ENCODE measurements at places on chromosomes 6 and 20.

DNA sequence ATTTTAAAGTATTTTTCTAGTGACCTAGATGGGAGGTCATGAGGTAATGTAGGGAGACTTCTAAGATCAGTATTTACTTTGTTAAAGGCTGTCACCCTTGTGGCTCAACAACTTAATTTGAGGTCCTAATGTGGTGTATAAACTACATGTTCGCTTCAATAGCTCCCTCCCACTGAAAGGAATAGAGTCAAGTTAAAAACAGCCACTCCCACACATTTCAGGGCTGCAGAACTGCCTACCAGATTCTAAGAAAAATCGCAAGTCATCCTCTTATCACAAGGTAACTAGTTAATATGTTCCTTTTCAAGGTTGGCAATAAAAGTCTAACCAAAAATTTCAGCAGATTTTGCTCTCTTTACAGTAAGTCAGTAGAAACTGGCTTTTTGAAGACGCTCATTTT lies 15.1 kb downstream of the GSTA1 start:
- no peak for DNase-seq

DNA sequence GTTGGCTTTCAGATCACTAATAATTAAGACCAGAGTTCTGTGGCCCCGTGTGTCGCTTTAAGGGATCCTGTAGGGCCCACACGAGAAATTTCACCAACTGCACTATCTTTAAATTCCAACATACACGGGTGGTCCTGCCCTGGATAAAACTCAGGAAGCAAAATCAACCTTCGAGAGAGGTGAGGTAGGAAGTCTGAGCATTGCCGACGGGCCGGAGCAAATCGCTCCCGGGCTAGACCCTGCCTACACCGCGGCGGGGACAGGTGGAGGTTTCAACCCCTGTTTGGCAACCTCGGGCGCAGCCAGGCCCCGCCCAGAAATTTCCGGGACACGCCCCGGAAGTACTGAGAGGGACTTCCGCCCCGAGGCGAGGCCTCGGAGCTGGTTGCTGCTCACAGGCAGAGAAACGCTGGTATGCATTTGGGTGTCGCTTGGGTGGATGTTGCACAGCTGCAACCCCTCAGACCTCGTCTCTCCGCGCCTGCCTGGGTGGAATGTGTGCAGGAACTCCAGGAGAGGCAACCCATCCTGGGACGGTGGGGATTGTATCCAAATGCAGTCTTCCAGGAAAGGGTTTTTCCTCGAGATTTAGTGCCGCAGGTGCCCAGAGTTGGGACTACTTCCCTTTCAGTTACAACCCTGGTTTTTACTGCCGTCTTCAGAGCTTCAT lies 19.9 kb downstream of the ZKSCAN8 start:
- DNase-seq = peak; percentile 71

GRCh38 chr6:123648723-123649122 lies 12.0 kb upstream of the TRDN start:
- no peak for DNase-seq

- no peak for DNase-seq
Observed at GRCh38 chr6:117344444-117345291, 79.3 kb downstream of the VGLL2 start.

DNA sequence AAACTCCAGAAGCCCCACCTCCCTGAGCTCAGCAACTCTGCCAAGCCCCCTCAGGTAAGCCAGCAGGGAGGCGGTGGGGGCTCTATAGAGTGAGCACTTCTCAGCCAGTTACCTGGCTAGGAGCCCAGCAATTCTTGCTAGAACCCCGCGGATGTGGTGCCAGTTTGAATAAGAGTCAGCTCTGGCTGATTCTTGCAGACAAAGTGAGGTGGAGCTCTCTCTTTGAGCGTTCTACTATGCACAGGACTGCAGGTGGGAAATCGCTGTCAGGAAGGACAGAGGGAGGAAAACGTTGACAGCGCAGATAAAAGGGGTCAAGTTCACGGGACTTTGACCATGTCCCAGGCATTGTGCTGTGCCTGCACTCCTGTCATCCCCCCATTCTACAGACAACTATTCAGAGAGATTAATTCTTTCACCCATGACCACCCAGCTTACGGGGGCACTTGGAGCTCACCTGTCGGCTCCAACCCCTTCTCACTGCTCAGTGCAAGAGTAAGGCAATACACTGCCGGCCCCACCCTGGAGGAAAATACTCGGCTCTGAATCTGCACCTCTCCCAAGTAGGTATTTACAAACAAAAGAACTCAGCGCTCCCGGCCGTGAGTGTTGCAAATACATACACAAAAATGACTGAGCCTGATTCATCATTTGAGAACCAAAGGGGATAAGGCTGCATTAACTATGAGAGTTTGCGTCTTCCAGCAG lies 92.9 kb downstream of the ANKRD60 start:
- peak; percentile 38 for DNase-seq

DNA sequence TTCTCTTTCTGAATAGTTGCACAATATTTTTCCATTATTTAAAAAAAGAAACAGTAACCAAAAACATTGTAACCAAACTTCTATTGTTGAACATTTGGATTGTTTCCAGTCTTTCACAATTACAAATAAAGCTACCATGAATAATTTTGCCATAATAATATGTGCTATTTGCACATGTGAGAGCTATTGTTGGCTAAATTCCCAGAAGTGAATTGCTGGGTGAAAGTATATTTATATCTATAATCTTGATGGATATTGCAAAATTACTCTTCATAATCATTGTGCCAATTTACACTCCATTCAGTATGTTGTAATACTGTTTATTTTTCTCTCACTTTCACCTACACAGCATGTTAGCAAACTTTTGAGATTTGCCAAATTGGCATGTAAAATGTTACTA lies 36.6 kb upstream of the SLC22A16 start:
- DNase-seq = peak; percentile 63

GRCh38 chr6:75490706-75491105 lies 2.9 kb downstream of the FILIP1 start:
- no peak for DNase-seq

DNA sequence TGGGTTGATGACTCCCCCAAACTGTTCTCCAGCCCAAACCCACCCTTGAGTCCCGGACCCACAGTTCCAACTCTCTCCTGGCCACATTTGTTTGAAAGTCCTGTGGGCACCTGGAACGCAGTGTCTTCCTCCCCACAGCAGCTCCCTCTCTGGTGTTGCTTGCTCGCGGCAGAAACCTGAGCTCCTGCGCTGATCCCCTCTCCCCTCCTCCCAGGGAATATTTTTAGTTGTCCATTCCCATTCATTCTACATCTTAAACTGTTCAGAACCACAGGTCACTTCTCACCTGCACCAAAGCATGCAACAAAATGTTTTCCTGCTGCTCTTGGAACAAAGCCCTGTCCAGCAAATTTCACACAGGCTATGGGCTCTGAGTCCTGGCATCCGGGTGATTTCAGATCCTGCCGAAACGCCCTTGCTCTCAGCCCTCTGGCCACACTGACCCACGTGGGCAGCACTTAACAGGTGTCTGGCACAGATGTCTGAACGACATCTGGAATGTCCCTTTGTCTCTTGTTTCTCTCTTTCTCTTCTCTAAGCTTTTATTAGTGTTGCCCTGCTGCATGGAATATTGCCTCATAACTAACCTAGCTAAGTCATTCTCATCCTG lies 27.0 kb upstream of the PMEPA1 start:
- DNase-seq = no peak

DNA sequence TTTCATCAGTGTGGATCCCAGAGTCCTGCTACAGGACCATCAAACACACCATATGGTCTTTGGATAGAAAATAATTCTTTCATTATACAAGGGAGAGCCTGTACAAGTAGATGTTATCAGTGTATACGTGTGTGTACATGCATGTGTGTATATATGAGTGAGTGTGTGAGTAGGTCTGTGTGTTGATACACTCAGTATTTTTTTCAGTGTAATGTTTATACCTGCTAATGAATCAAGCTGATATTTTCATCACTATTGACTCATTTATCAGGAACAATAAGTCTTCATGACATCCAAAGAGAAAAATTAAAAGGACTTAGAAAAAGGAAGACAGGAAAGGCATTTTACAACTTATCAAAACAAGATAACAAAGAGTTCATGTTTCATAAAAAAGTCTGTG lies 66.5 kb downstream of the EPM2A start:
- DNase-seq = peak; percentile 1

DNA sequence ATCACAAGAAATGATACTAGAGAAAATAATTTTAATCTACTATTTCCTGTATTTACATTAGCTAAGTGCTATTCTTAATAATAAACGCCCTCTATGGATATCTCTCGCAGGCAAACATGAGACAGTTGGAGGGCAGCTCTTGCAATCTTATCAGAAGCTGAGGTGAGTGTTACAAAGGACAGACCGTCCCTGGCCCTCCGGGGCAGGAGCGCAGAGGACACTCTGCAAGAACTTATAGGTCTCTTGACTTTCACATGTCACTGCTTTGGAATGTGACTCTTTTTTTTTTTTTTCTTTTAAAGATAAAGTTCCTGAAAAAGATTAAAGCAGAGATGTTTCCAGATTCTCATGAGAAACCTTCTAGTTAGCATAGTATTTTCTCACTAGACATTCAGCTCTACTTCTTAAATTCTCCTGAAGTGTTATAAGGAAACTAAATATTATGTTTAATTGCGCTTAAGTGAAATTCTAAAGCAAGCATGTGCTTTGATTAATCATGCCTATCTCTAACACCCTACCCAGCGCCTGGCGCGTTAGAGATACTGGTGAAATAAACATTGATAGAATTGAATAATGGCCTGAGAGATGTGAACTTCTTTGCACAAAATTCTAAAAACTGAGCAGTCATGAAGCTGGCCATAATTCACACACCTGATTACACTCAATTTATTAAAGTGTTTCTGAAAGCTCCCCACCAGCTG lies 57.4 kb downstream of the SYTL3 start:
- peak; percentile 61 for DNase-seq

GRCh38 chr6:149651056-149651455 lies 2.5 kb upstream of the KATNA1 start:
- no peak for DNase-seq

DNA sequence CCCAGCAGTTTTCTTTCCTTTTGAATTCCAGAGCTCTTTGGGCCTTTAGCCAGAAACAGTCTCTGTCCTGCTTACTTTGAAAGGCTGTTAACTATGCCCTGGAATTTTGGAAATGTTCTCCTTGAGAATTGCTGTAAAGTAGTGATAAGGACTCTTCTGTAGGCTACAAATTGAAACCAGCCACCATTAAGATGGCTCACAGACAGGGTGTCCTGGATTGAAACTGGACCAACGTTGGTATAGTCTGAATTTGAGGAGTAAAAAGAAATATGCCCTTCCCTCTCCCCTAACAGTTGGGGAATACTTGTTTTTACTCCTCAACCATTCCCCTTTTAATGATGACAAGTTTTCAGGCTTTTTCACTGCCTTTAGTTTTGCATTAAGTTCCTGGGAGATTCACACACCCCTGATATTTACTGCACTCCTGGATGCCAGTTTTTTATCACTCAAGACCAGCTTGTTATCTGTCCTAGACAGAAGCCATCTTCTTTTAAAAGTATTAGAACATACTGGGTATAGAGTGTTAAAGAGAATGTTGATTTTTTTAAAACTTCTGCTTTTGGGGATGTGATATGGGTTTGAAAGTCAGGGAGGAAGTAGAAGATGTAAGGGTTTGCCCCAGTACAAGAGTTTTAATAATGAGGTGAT lies 21.9 kb downstream of the TOP1 start:
- DNase-seq = no peak

- DNase-seq = peak; percentile 26
Observed at GRCh38 chr6:99019381-99019780, 71.6 kb upstream of the FBXL4 start.

- no peak for DNase-seq
Observed at GRCh38 chr6:18667612-18668011, 280.5 kb downstream of the RNF144B start.

GRCh38 chr6:6654599-6655575 lies 66.4 kb downstream of the LY86 start:
- no peak for DNase-seq

GRCh38 chr6:155223646-155224451 lies 40.0 kb upstream of the CLDN20 start:
- DNase-seq = peak; percentile 98
